ENCODE measurements at places on chromosomes 4 and X.

- DNase-seq = no peak
Observed at GRCh38 chr4:7700665-7701064, 239.0 kb downstream of the AFAP1 start.

GRCh38 chr4:53128706-53129357 lies 237.0 kb downstream of the SCFD2 start:
- DNase-seq = no peak

DNA sequence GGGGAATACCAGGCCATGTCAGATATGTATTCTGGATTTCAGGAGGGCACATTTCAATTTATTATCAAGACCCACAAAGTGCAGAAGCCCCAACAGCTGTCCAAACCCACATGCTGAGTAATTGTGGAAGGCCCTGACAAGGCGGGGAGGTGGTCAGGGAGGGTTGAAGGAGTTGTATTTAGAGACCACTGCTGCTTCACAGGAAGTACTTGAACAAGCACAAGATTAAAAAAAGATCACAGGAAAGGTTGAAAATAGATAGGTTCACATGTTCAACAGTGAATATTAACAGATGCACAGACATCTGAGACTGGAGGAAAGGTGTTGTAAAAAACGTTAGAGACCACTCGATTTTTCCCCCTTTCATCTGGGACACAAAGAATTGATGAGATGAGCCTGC lies 17.9 kb downstream of the ATP8A1 start:
- no peak for DNase-seq

DNA sequence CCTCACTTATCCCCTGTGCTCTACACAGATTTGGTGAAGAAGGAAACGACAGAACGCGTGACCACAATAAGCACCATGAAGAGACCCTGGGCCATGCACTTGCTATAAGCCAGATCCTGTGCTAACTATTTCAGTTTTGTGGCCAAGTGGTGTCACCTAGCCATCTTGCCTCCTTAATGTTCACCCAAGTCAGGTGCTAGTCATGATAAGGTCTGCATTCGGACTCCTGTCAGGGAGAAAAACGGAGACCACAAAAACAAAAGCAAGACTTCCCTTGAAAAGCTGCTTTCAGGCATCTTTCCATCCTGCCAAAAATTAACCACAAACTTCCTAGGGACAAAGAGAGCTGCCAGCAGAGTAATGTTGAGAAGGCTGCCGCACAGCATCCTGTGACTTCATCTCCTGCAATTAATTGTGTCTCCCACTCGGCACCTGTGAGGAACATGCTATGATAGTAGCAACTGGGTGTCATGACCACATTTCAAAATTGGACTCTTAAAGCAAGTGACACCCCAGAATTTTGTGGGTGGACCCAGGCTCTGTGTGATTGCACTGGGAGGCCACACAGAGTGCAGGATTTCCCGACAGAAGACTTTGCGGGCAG lies 8.8 kb upstream of the IDS start:
- DNase-seq = peak; percentile 42

- DNase-seq = peak; percentile 90
Observed at GRCh38 chr4:52959541-52959940, 97.4 kb downstream of the RASL11B start.

All from EH (cell line).